ENCODE measurements at places on chromosomes 1 and 21.

- no peak for DNase-seq
Observed at GRCh38 chr1:11985851-11986250, 5.6 kb downstream of the MFN2 start.

DNA sequence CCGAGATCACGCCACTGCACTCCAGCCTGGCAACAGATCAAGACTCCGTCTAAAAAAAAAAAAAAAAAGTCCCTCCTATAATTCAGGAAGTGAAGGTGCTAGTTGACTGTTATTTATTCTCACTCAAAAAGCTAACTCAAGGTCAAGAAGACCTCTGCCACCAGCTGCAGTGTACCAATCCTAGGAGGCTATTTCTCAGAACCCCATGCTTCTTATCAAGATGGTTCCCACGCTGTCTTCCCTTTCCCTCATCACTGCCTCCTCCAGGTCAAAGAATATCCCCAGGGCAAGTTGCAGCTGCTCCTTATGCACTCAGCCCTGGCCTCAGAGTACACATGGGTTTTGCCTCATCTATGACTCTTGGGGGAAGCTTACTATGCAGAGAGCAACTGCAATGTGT lies 53.6 kb downstream of the RERE start:
- no peak for DNase-seq

DNA sequence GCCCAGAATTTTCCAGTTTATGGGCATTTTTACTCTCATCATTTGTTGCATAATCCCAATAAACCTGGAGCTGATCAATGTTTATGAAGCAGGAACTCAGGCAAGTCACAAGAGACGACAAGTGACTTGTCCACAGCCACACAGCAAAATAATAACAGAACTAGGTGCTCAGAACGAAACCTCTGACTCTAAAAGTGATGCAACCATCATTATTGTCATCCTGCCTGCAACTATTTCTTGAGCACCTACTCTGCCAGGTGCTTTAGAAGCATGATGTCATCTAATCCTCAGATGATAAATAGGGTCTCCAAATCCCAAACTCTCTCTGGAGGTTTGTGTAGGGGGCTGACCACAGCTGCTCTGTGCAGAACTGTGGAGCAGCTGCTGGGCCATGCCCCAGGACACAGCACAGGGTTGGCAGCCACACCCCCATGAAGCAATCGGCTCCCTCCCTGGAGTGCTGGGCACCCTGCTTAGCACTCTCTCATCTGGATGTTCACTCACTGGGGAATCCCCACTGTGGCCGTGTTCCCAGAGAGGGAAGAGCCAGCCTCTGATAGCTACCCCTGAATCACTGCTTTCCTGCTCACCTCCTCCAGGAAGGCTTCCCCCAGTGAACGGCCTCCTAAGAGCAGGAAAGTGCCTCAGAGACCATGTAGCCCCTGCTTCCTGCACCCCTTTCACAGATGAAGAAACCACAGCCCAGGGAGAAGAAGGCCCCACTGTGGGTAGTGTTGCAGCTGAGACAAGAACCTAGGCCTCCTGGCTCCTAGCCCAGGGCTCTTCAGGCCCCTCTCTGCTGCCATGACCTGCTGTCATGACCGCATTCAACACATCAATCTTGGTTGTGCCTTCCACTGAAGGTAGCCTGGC lies 2.1 kb downstream of the TTC22 start:
- no peak for DNase-seq

GRCh38 chr1:27878787-27879335 lies 6.5 kb downstream of the THEMIS2 start:
- DNase-seq = no peak

DNA sequence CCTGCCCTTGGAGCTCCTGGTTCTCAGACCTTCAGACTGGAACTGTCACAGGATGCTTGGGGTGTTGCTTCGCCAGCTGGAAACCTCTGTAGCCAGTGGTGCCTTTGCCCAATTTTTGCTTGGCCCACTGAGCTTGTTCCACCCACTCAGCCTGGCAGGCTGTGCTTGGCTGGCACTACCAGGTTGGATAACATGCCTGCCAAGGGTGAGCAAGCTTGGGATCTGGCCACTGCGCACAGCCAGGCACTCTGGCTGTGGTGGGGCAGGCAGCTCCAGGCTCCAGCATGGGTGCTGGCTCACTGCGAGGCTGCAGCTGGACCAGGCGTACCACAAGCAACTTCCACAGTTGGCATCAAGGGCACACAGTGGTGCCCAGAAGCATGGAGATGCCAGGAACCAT lies 967.8 kb upstream of the NCAM2 start:
- DNase-seq = no peak

DNA sequence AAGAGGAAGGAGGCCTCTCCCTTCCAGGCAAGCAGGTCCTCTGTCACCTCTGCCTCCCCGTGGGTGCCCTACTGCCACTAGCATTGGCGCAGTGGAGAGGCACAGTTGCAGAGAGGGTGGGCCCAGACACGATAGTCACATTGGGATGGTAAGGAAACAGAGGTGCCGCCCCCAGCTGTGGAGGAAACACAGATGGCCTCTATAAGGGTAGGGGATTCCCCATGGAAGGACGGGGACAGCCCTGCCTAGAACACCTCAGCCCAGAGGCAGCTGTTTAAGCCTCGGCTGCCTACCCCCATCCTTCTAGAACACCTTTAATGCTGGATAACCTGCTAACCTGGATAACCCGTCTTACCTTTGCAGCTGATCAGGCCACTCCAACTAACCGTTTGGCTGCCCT lies 65.7 kb upstream of the CNTN2 start:
- DNase-seq = no peak

GRCh38 chr21:39467746-39468145 lies 16.0 kb downstream of the SH3BGR start:
- DNase-seq = no peak

DNA sequence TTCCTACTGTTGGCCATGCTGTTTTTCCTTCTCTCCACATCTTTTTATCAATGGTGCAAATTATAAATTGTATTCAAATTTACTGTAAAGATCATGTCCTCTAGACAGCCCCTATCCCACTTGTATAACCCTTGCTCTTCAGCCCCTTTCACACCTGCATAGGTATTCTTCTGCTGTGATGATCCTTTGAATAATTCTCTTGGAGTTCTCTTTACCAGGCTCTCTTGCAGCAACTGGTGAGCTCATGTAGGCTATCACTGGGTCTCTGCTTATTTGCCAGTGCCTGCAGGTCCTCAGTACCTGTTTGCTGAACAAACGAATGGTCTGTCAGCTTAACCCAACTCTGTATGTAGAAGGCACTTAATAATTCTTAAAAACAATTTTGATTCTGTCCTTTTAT lies 8.2 kb downstream of the PTPRC start:
- DNase-seq = no peak

DNA sequence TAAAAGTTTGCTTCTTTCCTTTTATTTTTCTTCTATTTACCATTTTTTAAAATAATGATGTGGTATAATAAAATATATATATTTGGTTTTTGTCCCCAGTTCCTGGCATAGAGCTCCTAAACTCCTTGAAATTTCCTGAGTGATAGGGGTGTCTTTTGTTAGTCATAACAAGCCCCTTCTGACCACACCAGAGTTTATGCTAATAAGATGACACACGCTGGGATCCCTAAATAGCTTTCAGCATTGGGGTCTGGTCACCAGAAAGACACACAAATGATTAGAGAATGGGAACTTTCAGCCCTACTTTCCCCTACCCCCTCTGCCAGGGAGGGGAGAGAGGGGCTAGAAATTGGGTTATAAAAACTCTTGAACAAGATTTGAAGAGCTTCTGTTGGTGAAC lies 56.2 kb downstream of the COL24A1 start:
- DNase-seq = no peak

DNA sequence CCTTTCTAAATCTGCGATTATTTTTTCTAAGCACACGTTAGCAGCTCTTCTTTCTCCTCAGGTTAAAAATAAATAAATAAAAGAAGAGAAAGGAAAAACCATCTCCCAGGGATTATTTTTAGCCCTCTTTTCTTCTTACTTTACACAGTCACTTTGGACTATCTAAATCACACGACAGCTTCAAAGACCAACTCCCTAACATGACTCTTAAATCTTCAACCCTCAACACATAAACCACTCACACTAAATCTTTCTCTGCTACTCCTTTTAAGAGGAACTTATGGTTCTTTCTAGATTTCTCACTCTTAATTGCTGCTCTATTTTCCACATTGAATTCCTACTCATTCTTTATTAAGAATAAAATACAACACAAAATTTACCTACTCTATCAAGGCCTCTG lies 1095.0 kb upstream of the B3GALT2 start:
- no peak for DNase-seq

- DNase-seq = no peak
Observed at GRCh38 chr1:214568328-214568727, 16.9 kb upstream of the PTPN14 start.

GRCh38 chr1:63621698-63622097 lies 28.5 kb downstream of the PGM1 start:
- DNase-seq = no peak

- no peak for DNase-seq
Observed at GRCh38 chr1:69657971-69658370, 90.2 kb downstream of the LRRC7 start.

GRCh38 chr1:1272341-1273208 lies 1.1 kb downstream of the UBE2J2 start:
- DNase-seq = no peak

DNA sequence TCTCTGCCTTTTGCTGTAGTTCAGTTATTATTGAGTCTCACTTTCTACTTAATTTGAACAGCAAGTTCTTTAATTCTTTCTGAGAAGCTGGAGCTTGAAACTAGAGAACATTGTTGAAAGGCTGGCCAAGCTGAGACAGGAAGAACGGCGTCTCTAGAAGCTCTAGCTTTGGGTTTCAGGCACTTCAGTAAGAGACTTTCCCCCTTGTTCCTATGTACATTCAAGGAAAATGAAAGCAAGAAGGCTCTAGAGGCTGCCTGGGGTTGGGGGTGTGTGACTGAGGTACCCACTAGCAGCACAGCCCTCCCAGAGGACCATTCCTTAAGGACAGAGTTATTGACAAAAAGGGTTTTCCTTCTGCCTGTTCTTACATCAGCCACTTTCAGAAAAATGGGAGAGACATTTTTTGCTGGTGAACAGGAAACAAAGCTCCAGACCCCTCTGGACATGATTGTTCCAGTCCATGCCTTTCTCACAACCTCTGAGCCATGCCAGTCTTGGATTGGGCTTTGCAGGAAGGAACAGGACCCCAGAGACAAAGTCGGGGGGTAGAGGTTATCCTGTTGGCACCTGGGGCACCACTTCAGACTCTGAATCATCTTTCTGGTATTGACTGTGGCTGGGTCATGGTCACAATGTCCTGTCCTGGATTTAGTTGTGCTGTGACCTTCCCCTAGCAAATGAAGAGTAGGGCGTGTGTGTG lies 63.1 kb downstream of the LAMC2 start:
- DNase-seq = no peak

DNA sequence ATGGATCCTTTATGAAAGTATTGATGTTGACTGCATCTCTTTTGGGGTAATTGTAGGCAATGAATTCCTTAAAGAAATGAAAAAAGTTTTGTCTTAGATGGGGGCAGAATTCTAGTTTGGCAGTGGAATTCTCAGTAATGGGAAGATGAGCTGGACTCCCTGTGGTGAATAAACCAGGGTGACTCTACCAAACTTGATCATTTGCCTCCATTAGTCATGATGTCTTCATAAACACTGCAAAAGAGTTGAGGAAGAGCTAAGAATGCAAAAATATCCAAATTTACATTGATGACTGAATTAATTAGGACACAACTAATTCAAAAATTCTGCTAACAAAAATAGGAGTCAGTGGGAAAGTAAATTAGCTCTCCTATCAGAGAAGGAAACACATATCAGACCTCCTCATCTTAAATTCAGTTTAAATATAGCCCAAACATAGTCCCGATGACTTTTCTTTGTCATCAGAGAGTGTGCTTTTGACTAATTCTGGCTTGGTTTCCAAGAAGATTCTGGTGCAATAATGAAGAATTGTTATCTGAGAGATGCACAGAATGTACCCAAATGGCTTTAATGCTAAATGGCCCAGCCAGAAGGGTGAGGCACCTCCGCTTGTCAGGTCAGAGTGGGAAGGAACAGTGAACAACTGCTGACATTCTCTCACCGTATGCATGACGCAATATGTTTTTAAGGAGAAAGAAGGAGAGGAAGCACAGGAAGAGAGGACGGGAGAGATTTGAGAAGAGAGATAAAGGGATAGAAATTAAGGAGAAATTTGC lies 525.1 kb downstream of the LMO4 start:
- DNase-seq = no peak

- DNase-seq = no peak
Observed at GRCh38 chr1:31904339-31905092, 33.7 kb downstream of the PTP4A2 start.

DNA sequence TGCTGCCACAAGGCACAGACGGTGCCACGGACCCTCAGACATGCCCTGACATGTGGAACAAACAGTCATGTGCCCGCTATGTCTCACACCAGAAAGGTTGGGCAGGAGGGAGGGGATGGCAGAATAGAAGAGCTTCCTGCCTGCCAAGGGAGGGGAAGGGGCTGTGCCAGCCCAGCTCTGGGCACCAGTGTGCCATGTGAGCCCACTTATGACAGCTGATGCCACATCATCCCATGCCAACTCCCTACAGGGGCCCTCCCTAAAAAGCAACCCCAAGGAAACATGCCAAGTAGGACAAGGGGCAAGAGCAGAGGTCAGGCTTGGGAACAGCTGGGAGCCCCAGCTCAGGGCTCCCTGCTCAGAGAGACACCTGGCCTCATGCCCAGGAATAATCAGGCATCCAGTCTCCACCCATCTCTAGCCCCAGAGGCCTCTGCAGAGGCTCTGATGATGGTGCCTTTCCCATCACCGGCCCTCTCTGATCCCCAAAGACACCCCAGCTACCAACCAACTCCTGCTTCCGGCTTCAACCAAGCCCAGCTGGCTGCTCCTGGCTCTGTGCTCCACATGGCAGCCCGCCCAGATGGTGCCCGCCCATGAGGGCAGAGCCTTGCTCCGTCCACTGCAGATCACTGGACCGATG lies 10.3 kb downstream of the ADGRB2 start:
- DNase-seq = no peak

- no peak for DNase-seq
Observed at GRCh38 chr1:31715087-31715872, 11.5 kb upstream of the COL16A1 start.

DNA sequence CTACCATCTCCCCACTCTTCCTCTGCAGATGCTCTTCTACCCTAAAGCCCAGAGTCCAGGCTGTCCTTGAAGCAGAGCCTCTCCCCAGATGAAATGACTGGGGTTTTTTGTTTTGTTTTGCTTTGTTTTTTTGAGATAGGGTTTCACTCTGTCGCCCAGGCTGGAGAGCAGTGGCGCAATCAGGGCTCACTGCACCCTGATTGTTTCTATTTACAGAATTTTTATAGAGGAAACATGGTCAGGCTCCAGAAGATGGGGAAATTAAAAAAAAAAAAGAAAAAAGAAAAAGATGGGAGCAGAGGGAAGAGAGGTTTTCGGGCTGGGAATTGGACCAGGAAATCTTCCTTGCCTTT lies 43.7 kb upstream of the ZNF281 start:
- DNase-seq = no peak

All from GDM1 (cell line).